ENCODE measurements at places on chromosomes 4 and X.

- H3K27me3 ChIP-seq = no peaks in the 10 kb centered on the region
- H3K4me3 ChIP-seq = no peak overlapping the region
- H3K4me1 ChIP-seq = no peaks in the 10 kb centered on the region
- H3K36me3 ChIP-seq = no peaks in the 10 kb centered on the region
Measured at GRCh38 chr4:68132342-68132741, 2.7 kb upstream of the TMPRSS11F start.

GRCh38 chr4:14841801-14842768, 160.2 kb upstream of the CPEB2 start:
- H3K27me3 ChIP-seq = no peaks in the 10 kb centered on the region
- peak overlapping the region; percentile 26 for H3K27ac ChIP-seq
- no peaks in the 10 kb centered on the region for H3K36me3 ChIP-seq

DNA sequence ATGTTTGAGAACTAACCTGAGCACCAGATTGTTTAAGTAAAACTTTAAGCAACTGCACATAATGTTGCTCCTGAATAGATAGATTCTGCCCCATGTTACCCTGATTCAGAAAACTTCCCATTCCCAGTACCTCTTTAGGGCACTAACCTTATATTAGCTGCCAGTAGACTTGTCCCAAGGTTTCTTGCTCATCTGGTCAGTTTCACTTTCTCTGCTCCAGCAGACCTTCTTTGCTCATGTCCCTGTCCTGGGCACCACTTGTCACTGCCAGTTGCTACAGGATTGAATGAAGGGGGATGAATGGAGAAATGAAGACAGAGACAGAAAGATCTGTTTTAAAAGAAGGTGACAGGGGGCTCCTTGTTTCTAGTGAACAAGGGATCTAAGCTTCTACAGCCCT, 65.2 kb upstream of the UGT2B10 start:
- H3K36me3 ChIP-seq = no peaks in the 10 kb centered on the region
- no peak overlapping the region for H3K27ac ChIP-seq
- no peak for DNase-seq
- H3K4me3 ChIP-seq = no peak overlapping the region
- H3K4me1 ChIP-seq = no peaks in the 10 kb centered on the region

DNA sequence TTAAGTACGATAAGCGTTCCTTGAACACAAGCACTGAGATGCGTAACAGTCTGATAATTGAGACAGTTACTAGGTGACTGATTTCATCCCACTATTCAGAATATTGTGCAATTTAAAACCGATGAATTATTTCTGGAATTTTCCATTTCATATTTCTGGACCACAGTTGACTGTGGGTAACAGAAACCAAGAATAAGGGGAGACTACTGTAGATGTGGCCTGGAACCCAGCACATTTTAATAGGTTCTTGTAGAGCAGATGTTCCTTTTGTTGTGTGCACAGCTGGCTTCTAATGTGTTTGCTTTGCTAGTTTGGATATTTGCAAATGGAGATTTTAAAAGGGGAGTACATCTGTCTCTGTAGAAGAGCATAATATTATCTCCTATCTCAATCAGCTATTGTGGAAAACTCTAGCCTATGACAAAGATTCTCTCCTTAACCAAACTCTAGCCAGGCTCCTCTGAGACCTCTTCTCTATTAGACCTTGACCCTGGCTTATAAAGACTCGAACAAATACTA, 16.4 kb downstream of the NAAA start:
- H3K4me1 ChIP-seq = no peaks in the 10 kb centered on the region
- peaks cover 9% of the 10 kb centered on the region for H3K36me3 ChIP-seq

GRCh38 chr4:56699537-56700105, 18.5 kb upstream of the HOPX start:
- H3K4me1 ChIP-seq = peaks cover 8% of the 10 kb centered on the region
- no peaks in the 10 kb centered on the region for H3K27me3 ChIP-seq
- no peak for DNase-seq
- no peak overlapping the region for H3K27ac ChIP-seq

DNA sequence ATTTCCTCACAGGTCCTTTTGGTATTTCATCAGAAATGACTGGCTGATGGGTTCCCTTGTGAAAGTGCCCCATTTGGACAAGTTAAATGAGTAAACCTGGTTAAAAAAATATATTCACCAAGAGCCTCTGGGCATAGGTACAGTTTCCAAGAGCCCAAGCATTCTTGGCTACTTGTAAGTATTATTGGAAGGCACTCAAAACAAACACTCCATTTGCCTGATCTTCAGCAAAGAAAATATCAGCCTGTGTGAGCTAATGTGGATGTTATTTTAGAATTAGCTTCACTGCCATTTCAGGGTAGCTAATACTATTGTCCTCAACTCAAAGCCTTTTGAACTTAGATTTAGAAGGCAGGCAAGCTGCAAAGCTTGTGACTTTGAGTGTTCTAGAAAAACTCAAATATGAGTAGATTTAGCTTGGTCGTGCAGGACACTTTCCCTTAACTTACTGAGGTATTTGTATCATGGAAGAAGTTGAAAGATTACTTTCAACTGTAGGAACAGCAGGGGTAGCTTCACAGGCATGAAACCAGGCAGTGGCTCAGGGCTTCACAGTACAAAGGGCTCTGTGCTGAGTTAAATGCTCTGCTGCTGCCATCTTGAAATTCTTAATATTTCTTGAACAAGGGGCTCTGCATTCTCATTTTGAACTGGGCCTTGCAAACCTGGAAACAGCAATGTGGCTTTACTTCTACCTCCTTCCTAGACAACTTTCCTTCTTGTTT, 177.2 kb downstream of the AMELX start:
- peak overlapping the region; percentile 53 for H3K27ac ChIP-seq
- H3K4me3 ChIP-seq = no peak overlapping the region
- peaks cover 4% of the 10 kb centered on the region for H3K4me1 ChIP-seq
- no peaks in the 10 kb centered on the region for H3K36me3 ChIP-seq

GRCh38 chrX:118807151-118808017, 16.2 kb upstream of the ZCCHC12 start:
- no peaks in the 10 kb centered on the region for H3K36me3 ChIP-seq
- no peak overlapping the region for H3K4me3 ChIP-seq
- H3K27me3 ChIP-seq = no peaks in the 10 kb centered on the region
- H3K4me1 ChIP-seq = no peaks in the 10 kb centered on the region
- H3K27ac ChIP-seq = no peak overlapping the region

GRCh38 chrX:130995439-130995838, 62.7 kb upstream of the ARHGAP36 start:
- H3K4me3 ChIP-seq = no peak overlapping the region
- H3K4me1 ChIP-seq = no peaks in the 10 kb centered on the region
- no peak overlapping the region for H3K27ac ChIP-seq
- H3K36me3 ChIP-seq = no peaks in the 10 kb centered on the region
- DNase-seq = no peak

GRCh38 chrX:136162827-136163570, 15.7 kb downstream of the FHL1 start:
- H3K27me3 ChIP-seq = no peaks in the 10 kb centered on the region
- peak; percentile 83 for DNase-seq
- no peaks in the 10 kb centered on the region for H3K36me3 ChIP-seq
- peak overlapping the region; percentile 98 for H3K27ac ChIP-seq
- H3K4me1 ChIP-seq = peaks cover 33% of the 10 kb centered on the region

GRCh38 chr4:184384810-184385557, 89.4 kb downstream of the IRF2 start:
- no peak overlapping the region for H3K4me3 ChIP-seq
- peak overlapping the region; percentile 79 for H3K27ac ChIP-seq
- DNase-seq = no peak
- H3K27me3 ChIP-seq = no peaks in the 10 kb centered on the region
- H3K4me1 ChIP-seq = peaks cover 48% of the 10 kb centered on the region
- peaks cover 19% of the 10 kb centered on the region for H3K36me3 ChIP-seq

DNA sequence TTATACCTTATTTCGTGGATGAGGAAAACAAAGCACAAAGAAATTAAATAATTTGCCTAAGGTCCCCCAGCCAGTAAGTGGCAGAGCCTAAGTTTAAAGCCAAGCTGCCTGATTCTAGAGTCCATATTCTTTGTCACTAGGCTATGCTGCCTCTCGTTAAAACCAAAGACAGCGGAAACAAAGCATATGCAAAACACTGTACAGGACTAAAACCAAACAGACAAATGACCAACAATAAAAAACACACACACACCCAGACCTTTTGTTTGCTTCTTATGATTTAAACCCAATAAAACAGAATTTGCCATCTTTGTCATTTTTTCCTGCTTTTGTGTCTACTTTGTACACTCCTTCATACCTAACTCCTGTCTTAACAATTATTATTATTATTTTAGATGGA, 10.1 kb upstream of the VSIG1 start:
- DNase-seq = no peak
- no peak overlapping the region for H3K27ac ChIP-seq
- no peak overlapping the region for H3K4me3 ChIP-seq
- H3K4me1 ChIP-seq = no peaks in the 10 kb centered on the region

DNA sequence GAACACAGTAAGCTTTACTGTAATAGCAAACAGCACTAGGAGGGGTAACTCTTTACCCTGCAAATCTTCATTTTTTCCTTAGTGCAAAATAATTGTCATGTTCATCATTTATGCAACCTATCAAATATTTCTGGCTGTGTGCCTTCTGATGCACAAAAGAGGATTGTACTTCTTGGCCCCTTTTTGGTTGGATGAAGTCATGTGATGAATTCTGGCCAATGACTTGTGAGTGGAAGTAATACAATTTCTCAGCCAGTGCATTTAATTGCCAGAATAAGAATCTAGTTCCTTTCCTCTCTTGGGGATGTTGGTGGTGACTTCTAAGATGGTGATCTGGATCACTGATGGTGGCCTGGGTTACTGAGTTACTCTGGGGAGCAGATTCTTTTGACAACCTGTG, 37.0 kb upstream of the GATB start:
- H3K4me1 ChIP-seq = no peaks in the 10 kb centered on the region
- DNase-seq = no peak
- no peak overlapping the region for H3K4me3 ChIP-seq
- no peak overlapping the region for H3K27ac ChIP-seq
- H3K36me3 ChIP-seq = no peaks in the 10 kb centered on the region
- no peaks in the 10 kb centered on the region for H3K27me3 ChIP-seq

DNA sequence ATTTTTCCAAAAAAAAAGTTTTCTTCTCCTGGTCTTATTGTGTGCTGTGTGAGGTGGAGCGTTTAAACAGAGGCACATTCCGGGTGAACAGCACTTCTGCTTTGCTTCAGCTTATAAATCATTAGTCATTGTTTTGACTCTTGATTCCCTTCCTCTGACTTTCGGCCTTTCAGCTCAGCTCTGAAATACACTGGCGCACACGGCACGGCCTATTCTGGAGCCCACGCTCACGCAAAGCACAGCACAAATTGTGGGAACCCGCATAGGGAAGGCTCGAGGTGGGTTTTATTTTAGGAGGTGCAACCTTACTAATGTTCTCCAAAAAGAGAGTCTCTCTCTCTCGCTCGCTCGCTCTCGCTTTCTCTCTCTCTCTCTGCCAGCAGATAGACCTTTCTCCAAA, 4.0 kb downstream of the POU3F4 start:
- H3K4me3 ChIP-seq = no peak overlapping the region
- H3K27me3 ChIP-seq = no peaks in the 10 kb centered on the region
- H3K27ac ChIP-seq = no peak overlapping the region
- DNase-seq = no peak
- no peaks in the 10 kb centered on the region for H3K36me3 ChIP-seq

DNA sequence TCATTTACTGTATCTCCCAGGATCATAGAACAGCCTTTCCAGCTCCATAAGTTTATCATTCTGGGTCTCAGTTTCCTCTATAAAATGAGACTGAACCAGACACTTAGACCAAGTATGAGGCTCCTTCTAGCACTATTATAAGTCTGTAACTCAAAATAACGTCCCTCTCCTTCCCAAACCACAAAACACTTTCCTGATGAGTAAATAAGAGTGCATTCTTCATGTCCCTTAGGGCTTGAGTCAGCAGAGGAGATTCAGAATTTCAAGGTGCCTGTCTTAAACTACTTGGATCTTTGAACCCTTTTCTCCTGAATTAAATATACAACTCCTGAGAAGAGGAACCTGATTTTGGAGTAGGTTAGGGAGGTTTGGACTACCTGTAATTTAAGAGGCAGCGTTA, 62.6 kb downstream of the GLRA2 start:
- DNase-seq = no peak
- H3K4me1 ChIP-seq = no peaks in the 10 kb centered on the region
- no peak overlapping the region for H3K27ac ChIP-seq
- no peak overlapping the region for H3K4me3 ChIP-seq
- H3K27me3 ChIP-seq = no peaks in the 10 kb centered on the region

GRCh38 chr4:65651751-65652150, 18.5 kb downstream of the EPHA5 start:
- DNase-seq = no peak
- no peak overlapping the region for H3K4me3 ChIP-seq
- no peaks in the 10 kb centered on the region for H3K36me3 ChIP-seq
- no peaks in the 10 kb centered on the region for H3K4me1 ChIP-seq
- no peak overlapping the region for H3K27ac ChIP-seq
- no peaks in the 10 kb centered on the region for H3K27me3 ChIP-seq

- H3K4me3 ChIP-seq = no peak overlapping the region
- no peaks in the 10 kb centered on the region for H3K4me1 ChIP-seq
- no peaks in the 10 kb centered on the region for H3K27me3 ChIP-seq
- H3K36me3 ChIP-seq = no peaks in the 10 kb centered on the region
- H3K27ac ChIP-seq = no peak overlapping the region
- DNase-seq = no peak
Measured at GRCh38 chrX:152072236-152072635, 66.1 kb downstream of the MAGEA10 start.

GRCh38 chr4:38562751-38563198, 101.2 kb upstream of the KLF3 start:
- no peak overlapping the region for H3K4me3 ChIP-seq
- DNase-seq = peak; percentile 74
- no peaks in the 10 kb centered on the region for H3K36me3 ChIP-seq
- no peaks in the 10 kb centered on the region for H3K27me3 ChIP-seq
- peaks cover 46% of the 10 kb centered on the region for H3K4me1 ChIP-seq
- no peak overlapping the region for H3K27ac ChIP-seq

DNA sequence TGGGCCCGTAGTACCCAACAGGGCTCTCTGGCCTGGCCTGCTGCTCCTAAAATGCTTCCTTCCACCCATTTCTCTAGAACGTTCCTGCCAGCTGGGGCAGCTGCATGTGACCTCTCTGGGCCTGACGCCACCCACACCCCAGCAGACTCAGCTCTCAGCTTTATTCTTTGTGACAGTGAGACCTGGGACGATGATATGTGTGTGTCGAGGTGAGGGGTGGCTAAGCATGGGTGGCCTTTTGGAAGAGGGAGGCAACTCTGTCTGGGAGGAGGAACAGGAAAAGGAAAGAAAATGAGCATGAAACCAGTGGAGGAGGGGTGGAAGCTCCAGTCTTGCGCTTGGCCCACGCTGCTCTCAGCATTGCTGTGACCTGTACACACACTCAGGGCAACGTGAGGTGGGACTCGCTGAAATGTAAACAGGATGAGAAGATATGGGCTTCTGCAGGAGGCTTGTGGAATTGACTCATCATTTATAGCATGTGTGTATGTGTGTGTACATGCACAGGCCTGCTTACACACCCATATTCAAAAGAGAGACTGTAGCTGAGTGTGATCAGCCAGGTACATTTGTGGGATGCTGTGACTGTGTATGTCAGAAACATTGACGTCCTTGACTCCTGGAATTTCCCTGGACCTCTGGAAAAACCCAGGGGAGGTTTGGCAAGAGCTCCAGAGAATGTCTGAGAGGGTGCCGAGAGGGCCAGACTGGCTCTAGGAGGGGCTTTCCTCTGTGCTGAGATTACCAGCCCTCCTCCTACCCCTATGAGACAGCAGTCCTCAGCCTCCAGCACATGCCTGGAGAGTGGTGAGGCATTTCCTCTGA, 137.9 kb downstream of the PJA1 start:
- no peak for DNase-seq
- no peak overlapping the region for H3K4me3 ChIP-seq
- no peaks in the 10 kb centered on the region for H3K4me1 ChIP-seq
- no peak overlapping the region for H3K27ac ChIP-seq

All from sigmoid colon (tissue), 7 donors.